NCI-H187 treated with DMSO at 0.1 percent for 48 hours (cell line): ENCODE measurements at places on chromosomes 13 and 19.

GRCh38 chr13:36608474-36608873, 65.3 kb upstream of the SERTM1 start:
- DNase-seq, result no peak

GRCh38 chr13:40186041-40186440, 480.4 kb downstream of the FOXO1 start:
- no peak for DNase-seq

GRCh38 chr19:5932146-5932545, 18.1 kb downstream of the CAPS start:
- DNase-seq, result no peak

GRCh38 chr19:57280962-57281400, 696 bp downstream of the ZNF460 start:
- DNase-seq, result no peak

DNA sequence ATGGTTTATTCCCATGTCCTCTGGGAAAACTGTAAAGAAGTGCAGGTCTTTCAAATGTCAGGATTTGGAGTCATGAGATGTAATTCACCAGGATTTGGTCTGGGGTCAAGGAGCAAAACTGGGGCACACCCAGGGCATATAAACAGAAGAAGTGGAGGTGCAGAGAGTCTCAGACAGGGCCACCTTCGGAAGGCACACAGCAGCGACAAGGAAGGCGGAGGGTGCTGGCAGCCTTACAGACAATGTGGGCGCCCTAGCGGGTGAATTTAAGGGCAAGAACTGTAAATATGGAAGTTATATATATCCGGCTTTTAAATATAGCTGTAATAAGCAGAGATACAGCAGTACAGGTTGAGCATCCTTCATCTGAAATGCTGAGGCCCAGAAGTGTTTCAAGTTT, 31.2 kb downstream of the DHRS12 start:
- no peak for DNase-seq

DNA sequence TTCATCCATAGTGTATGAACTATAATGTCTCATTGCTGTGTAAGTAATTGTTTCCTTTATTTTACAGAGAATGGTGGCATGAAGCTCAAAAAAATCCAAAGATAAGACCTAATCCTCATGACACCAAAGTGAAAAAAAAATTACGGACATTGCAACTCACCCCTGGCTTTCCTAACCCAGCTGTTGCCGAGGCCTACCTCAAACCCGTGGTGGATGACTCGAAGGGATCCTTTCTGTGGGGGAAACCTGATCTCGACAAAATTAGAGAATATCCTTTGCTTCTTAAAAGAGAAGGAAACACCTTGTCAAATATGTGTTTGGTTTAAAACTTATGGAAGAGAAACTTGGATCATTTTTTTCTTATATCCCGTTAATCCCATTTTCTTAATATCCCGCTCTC, 26.3 kb downstream of the ERCC5 start:
- no peak for DNase-seq
